ENCODE measurements at places on chromosomes 1 and 21.

DNA sequence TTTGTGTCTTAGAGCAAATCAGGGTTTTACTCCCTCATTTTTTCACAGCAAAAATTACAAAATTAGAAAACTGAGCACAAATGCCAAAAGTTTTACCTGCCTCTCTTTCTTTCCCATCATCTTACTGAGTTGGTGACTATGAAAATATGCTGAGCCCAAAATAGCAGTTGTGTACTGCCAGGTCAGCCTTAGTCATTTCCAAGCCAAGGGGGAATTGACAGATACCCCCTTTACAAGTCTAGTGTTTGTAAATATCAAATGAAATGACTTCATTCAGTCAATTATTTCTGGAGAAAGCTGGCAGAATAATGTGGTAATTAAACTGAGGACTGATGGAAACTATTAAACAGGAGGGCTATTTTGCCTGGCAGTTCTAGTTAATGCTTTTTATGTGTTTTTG lies 11.4 kb upstream of the GORAB start:
- DNase-seq = peak; percentile 38

DNA sequence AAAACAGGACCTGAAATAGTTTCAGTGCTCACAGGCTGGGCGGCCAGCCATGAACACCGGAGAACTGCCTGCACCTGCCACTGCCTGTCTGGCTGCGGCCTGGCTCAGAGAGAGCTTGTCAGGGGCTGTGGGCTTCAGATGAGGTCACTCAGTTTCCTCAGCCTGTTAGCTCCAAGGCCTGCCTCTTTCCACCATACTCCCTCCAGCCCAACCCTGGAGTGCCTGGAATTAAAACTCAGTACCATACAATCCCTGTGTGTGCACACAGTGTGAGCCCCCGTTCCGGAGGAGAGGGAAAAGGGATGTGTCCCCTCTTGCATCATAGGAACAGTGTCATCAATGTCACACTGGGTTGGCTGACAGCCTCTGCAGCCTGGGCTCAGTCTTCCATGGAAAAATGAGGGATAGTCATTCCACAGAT lies 16.2 kb downstream of the CACNA1S start:
- DNase-seq = no peak

DNA sequence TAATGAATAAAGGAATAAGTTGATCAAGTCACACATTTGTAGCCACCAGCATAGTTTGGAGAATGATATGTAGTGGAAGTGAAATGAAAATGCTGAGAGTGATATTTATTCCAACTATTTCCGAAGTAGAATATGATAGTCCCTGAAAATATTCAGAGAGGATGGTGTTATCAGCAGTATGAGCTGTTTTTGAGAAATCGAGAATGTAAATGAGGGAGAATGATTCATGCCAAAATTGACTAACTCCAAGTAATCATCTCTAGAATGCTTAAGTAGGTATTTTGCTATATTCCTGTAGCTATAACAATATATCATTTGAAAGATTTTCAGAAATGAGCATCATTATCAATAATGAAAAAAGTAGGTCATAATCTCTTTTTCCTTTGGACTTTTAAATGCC lies 178.9 kb downstream of the PDE4B start:
- DNase-seq = no peak

- no peak for DNase-seq
These were observed 108.6 kb downstream of the GPATCH2 start for GRCh38 chr1:217522277-217522676.

DNA sequence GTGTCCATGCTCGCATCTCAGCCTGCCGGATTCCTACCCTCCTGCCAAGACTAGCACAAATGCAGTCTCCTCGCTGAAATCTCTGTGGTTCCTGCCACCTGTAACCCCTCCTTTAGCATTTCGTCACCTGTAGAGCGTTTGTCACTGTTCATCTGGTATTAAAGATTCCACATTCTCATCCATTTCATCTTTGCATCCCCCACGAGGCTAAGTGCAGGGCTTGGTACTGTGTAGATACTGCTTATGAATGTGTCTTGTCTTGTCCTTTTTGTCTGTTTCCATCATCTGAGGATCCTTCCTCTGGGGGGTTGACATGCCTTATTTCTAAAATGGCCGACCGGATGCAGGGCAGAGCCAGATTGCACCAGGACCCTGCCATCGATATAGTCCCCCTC lies 53.7 kb upstream of the DNAJC6 start:
- no peak for DNase-seq

Measured in stromal cell of bone marrow (primary cell).